ENCODE measurements at places on chromosomes 1 and 21.

DNA sequence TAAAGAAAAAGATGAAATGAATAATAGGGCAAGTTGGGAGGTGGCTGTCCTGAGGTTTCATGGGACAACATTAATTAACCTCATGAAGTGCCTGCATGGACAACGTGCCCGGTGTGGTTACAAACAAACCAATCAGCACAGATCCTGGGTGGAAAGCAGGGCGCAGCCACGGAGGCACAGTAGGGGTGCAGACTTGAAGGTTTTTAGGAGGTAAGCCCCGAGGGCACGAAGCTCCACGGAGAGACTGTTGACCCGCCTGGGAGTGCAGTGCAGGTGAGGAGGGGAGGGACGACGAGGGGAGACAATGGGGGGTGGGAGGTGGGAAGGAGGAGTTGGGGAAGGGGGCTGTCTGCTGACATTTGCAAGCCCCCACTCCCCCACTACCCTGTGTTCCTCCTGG is 2.3 kb upstream of the RIPK4 start:
- DNase-seq, result no peak

DNA sequence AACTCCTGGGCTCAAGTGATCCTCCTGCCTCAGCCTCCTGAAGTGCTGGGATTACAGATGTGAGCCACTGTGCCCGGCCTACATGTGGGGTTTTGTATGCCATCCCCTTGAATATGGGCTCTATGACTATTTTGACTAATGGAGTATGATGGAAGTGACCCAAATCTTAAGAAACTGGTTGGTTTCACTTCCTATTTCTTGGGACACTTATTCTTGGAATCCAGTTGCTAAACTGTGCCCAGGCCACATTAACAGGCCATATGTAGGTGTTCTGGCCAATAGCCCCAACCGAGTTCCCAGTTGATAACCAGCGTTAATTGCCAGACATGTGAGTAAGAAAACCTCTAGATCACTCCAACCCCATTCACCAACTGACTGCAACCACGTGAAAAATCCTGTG is 36.3 kb upstream of the CLIC4 start:
- DNase-seq, result peak; percentile 46

DNA sequence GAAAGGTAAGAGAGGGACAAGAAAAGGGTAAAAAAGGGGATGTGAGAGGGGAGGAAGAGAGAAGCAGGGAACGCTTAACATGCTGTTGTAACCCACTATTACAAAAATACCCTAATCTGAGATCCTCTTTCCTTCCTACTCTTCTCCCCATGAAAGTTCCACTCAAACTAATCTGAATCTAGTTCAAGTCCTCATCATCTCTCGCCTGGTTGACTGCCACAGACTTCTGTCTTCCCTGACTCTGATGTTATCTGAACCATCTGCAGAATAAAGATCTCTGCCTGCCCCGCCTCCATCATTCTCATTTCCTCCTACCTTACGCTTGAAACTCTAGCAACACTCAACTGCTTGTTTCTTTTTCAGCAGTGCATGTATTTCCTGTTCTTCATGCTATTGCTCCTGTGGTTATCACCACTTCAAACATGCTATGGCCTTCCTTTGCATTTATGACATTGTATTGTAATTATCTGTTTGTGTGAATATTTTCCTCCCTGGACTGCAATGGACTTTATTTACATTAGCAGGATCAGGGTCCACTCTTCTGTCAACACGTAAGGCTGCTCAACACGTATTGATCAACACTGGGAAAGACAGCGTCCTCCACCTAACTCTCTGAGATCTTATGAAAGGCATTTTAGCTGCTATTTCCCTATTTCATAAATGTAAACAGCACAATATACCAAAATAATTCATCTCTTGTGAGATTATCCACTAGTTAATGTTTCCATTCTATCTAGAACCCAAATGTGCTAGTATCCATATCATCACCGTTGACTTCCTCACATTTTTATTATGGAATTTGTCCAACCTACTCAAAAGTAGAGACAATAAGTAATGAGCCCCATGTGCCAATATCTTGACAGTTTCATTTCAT is 215.5 kb upstream of the USP25 start:
- peak; percentile 40 for DNase-seq

DNA sequence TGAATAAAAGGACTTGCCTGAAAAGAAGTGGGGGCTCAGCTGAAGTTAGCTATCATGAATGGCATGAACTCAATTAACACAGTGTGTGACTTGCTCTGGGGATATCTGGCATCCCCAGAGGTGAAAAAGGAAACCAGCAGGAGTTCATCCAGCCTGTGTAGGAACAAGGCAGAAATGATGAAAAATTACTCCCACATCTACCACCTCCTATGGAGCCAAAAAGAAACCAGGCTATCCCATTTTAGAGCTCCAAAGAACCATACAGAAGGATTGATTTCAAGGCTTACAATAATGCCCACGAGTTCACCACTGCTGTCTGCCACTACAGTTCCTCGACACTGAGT is 25.3 kb downstream of the TP53BP2 start:
- DNase-seq, result no peak

- DNase-seq, result no peak
Observed at GRCh38 chr21:42798106-42798505, 81.2 kb downstream of the WDR4 start.

- DNase-seq, result peak; percentile 87
Observed at GRCh38 chr1:87131809-87132283, 196.8 kb upstream of the LMO4 start.

- DNase-seq, result no peak
Observed at GRCh38 chr1:114902343-114902742, 47.7 kb downstream of the SYCP1 start.

- peak; percentile 50 for DNase-seq
Observed at GRCh38 chr1:6625584-6626149, 999 bp downstream of the THAP3 start.

GRCh38 chr1:152143150-152143887 is 15.7 kb downstream of the RPTN start:
- DNase-seq, result no peak

GRCh38 chr21:46077674-46078101 is 20.2 kb upstream of the COL6A2 start:
- DNase-seq, result no peak

- peak; percentile 54 for DNase-seq
Observed at GRCh38 chr1:44405798-44406736, 1.0 kb downstream of the RNF220 start.

GRCh38 chr1:10948463-10948775 is 64.0 kb upstream of the TARDBP start:
- DNase-seq, result no peak

GRCh38 chr21:38478782-38479181 is 19.5 kb downstream of the ERG start:
- DNase-seq, result peak; percentile 82

DNA sequence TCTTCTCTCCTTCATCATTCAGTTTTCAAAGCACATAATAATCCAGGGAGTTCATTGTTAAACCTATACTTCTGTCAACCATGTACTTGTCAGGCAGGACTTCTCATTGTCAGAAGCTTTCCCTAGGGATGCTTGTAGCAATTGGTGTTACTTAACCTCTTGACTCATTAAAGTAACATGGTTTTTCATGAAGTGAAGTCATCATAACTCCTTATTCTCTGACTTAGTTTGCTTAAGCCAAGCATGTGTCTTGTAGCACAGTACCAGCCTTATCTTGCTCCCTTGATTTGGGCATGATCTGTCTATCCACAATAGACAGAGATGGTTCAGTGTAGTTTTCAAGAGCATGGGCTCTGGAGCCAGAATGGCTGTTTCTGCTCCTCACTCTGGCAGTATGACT is 45.3 kb downstream of the LRIG2 start:
- DNase-seq, result no peak

GRCh38 chr1:168295411-168296114 is 14.9 kb downstream of the TBX19 start:
- no peak for DNase-seq

- no peak for DNase-seq
Observed at GRCh38 chr1:53981220-53981619, 35.1 kb downstream of the LRRC42 start.

GRCh38 chr1:55786396-55786795 is 571.2 kb upstream of the USP24 start:
- DNase-seq, result no peak

DNA sequence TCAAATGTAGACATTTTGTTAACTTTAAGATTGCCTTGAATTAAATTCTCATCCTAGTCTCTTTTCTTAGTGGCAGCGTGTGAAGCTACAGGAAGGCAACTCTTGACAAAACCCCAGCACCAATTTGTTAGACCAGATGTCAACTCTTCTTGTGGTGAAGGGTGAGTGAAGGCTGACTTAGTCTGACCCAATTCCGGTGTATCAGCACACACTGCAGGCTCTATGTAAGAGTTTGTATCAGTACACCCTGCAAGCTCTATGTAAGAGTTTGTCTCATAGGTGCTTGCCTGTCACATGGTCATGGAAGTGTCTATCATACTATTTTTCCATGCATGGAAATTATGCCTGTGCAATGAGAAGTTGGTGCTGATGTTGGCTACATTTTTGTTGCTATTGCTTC is 16.8 kb downstream of the CR2 start:
- no peak for DNase-seq

DNA sequence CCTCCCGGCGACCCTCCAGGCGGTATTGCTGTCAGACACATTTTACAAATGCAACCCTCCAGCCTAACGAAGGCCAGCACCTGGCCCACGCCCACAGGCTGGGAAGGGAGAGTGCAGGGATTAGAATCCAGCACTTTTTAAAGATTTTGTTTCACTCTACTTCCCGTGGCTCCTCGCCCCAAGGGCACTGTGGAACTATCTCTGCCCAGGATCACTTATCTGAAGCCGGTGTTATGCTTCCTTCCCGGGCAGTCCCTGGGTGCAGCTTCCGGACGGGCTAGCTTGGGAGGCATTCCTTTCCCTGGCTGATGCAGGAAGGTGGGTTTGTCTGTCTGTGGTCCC is 35.8 kb downstream of the CCN1 start:
- no peak for DNase-seq

DNA sequence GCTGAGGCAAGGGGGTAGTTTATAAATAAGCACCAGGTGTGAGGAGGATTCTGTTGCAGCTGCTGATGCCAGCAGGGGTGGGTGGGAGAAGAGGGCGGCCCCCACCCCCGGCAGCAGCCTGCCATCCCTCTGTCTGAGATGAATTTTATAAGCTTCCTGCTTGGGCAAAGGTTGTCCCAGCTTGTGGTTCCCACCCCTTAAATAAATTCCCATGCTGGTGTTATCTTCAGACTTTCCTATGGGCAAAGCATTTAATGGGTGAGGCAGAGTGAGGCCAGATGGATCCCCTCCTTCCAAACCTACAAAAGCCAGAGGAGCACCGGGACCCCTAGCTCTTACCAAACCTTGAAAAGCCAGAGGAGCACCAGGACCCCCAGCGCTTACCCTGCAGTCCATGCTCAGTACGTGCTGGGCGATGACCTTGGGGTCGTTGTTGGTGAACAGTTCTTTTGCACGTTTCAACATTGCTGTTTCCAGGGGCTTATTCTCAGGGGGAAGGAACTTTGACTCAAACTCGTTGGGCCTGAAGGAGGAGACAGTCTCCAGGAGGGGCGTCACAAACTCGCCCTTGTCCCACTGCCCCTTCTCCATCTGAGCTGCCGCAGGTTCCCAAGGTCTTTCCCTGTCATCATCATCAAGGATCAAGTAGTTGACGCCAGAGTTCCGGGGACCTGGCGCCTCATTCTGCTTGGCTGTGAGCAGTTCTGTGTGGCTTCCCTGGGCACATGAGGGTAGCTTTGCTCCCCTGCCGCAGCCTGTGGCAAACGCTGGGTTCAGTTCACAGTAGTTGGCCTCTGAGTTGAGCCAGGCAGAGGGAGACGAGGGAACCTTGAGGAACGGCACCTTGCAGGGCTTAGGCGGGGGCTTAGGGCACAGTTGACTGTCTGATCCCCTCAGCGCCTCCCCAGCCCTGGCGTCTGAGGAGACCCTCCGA is 99.5 kb downstream of the BCAR3 start:
- no peak for DNase-seq

GRCh38 chr1:2360588-2361364 is 30.6 kb downstream of the MORN1 start:
- no peak for DNase-seq

DNA sequence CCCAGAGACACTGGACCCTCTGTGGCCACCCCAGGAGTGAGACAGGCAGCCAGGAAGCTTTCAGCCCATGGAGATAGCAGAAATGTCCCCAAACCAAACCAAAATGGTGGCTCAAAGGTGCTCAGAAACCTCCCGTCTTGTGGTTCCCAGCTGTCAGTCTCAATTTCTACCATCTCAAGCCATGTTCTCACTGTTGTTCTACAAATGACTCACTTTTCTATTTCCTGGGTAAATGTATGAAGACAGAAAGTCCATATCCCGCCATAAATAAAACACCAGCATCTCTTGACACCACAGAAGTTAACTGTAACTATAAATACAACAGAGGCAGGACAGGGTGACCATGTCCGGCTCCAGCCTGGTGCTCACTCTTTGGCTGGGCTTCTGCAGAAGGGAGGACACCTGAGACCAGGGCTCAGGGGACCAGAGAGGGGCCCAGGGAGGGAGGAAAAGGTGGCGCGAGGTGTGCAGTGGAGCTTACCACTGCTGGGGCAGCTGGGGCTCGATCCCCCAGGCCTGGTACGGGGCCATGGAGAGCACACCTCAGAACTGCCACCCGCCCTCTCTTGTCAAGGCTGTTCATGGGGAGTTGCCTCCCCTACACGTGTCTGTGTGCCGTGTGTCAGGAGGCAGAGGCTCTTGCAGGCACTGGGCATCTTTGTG is 43.6 kb downstream of the EPHB2 start:
- DNase-seq, result no peak

Data from hematopoietic multipotent progenitor cell treated with erythropoietin and hydrocortisone succinate and interleukin-3 and kit ligand, for 6 days (in vitro differentiated cells).